GOT3 (cell line): ENCODE measurements at places on chromosomes 1 and 21.

GRCh38 chr1:151238467-151238739 lies 16.1 kb upstream of the PSMD4 start:
- DNase-seq, result no peak

DNA sequence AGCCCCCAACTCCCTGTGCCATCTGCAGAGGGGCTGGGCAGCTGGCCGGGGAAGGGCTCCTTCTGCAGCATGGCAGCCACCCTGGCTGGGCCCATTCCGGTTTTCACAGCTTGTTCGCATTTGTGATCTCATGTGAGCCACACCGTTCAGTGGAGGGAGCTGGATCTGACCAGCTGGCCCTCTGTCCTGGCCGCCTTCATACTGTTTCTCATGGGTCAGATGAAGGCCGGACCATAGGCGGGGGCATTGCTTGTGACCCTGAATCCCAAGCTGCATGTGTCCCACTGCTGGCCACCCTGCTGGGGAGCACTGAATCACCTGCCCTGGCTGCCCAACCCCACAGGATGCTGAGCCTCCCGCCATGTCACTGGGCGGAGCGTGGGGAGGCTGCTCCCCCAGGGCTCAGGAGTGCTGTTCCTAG lies 36.4 kb upstream of the PRSS38 start:
- no peak for DNase-seq

DNA sequence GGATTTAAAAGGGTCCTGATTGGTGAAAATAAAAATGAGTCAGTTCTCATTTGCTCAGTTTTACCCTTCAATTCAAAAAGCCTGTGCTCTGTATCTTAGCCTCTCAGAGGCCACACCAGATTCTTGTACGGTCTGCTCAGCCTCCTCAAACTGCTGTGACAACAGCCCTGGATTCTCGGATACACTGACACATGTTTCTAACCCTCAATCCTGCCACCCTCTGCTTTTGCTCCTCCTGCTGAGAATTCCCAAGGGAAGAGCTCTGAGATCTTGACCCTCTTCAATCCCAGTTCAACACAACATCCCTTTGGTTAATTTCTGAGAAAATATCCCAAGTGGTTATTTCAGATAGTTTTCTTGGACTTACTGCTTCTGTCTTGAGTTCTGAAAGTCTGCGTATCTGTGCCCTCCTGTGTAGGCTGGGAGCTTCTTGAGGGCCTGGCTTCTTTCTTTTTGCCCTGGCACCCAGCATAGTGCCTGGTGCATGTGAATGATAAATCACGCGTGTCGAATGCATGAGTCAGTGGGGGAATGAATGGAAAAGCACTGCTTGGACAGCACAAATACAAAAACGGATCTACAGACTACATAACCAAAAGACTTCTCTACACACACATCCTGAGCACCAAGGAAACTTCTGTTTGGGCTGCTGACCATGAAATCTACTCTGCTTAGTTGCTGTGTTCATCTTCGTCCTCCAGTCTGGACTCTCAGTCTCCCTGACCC lies 24.5 kb downstream of the IRF2BP2 start:
- no peak for DNase-seq

DNA sequence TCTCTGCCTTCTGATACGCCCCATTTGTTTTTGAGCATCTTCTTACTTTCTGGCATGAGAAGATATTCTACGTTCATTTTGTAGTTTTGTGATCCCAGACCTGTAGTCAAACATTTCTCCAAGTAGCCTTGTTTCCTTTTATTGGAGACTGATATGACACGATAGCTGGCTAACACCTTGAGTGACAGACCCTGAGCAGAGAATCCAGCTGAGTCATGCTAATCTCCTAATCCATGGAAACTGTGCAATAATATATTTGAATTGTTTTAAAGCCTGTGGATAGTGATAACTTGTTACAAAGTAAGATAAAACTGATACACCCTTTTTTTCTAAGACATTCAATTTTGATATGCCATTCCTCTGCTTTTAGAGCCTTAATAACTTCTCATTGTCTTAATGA lies 1.2 kb upstream of the IFI44L start:
- no peak for DNase-seq

DNA sequence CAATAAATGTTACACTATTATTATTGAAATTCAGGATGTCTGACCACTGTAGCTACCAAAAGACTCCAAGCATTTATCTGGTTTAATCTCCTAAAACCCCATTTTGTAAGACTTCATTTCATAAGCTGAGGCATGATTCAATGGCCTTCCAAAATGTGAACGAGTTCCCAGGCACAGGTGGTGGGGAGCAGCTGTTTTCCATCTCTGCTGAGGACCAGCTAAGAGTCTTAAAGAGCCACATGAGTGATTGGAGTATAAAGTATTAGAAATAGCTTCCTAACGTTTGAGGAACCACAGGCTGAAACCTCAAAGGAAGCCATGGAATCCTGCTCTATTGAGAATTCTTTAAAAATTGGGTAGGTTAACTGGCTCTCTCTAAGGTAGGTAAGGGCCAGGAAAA lies 44.9 kb downstream of the SEC16B start:
- no peak for DNase-seq

DNA sequence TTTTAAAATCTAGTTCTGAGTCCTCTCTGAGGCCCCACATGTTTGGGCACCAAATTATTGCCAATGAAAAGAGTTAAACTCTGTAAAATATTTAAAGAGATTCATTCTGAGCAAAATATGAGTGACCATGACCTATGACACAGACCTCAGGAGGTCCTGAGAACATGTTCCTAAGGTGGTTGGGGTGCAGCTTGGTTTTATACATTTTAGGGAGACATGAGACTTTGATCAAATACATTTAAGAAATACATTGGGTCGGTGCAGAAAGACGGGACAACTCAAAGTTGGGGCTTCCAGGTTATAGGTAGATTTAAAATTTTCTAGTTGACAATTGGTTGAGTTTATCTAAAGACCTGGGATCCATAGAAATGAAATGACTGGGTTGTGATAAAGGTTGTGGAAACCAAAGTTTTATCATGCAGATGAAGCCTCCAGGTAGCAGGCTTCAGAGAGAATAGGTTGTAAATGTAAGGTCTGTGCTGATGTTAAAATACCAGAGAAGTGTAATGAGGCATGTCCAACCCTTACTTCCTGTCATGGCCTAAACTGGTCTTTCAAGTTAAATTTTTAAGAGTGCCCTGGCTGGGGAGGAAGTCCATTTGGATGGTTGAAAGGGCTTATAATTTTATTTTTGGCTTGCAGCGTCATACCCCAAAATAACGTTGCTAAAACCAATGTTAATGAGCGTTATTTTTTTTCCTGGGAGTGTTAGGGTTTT lies 274.9 kb downstream of the NUF2 start:
- no peak for DNase-seq

- DNase-seq, result no peak
These were observed 218.9 kb downstream of the PRDM2 start for GRCh38 chr1:13918862-13919261.

GRCh38 chr1:236287757-236288619 lies 6.2 kb upstream of the ERO1B start:
- no peak for DNase-seq

GRCh38 chr1:183635099-183635605 lies 431 bp downstream of the ARPC5 start:
- no peak for DNase-seq

DNA sequence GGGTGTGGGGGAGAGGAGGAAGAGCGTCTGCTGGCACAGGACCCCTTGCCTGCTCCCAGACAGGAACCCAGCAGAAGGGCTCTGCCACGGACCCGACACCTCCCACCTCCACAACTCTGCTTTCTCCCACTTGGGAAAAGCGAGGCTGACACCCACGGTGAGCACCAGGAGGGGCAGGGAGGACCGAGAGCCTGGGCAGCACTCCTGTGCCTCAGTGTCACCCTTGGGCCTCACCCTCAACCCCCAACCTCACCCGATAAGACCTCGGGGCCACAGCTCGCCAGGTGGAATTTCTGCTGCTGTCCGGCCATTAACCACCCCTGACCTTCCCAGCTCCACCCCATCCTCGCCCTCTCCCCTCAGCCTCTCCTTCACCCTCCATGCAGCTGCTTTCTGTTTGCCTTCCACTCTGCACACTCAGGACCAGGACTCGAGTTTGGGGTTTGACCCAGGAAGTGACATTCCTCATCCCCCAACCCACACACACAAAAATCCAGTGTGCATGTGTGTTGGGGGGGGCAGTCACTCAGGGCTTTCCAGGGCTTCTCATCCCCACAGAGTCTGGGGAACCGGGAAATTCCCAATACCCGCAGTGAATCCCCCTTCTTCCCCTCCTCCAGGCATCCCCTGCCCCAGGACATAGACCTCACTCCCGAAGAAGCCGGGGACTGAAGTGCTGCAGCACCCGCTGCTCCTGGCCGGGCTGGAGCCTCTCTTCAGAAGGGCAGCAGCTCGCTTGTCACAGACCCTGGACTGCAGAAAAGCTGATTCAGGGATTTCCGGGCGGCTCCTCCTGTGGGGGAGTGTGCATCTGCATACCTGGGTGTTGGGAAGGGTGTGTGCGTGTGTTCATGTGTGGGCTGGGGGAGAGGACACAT lies 65.8 kb downstream of the SYT2 start:
- DNase-seq, result no peak

- DNase-seq, result no peak
These were observed 51.2 kb downstream of the KCNJ15 start for GRCh38 chr21:38307771-38308531.
